M059J (cell line): ENCODE measurements at places on chromosomes 6 and 20.

- no peak for DNase-seq
Measured at GRCh38 chr6:166472636-166473035, 89.9 kb upstream of the MPC1 start.

- DNase-seq = peak; percentile 98
Measured at GRCh38 chr6:32968093-32968866, at the start of gene BRD2. Gene BRD2 (plus strand): TSS chr6:32968594. CDS start chr6:32972899, 4,305 bp downstream.

DNA sequence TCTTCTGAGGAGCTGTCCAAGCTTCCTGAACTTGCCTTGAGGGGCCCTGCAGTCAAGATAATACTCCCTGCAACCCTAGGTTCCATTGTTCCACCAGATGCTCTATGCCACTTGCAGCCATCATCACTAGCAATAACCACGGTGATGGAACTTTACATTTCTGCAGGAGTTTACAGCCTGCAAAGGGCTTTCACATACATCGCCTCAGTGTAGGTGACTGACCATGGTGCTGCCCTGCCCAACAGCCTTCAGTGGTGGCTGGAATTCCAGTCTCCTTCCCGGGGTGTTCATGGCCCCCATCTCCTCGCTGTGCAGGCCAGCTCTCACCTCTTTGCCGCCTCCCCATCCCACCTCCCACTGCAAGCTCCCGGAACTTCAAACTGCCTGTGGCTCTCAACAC, 225.5 kb upstream of the ECI2 start:
- no peak for DNase-seq

DNA sequence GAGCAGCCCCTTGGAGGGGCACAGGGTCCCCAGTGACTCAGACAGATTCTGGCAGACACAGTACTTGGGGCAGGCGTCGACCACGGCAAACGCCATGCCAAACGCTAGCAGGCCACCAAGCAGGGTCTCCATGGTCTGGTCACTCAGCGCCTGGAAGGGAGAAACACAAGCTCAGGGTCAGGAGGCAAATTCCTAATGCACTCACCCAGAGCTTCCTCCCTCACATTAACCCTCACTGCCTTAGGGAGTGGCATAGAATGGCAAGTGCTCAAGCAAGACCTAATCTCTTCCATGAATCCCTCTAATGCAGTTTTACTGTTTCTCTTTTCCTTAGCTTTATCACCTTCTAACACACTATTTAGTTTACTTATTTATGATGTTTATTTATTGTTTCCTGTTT, 154.2 kb downstream of the LRFN2 start:
- no peak for DNase-seq

GRCh38 chr6:34795836-34796425, 4.0 kb downstream of the BLTP3A start:
- DNase-seq = peak; percentile 63
